ENCODE measurements at places on chromosomes 16 and 17.

DNA sequence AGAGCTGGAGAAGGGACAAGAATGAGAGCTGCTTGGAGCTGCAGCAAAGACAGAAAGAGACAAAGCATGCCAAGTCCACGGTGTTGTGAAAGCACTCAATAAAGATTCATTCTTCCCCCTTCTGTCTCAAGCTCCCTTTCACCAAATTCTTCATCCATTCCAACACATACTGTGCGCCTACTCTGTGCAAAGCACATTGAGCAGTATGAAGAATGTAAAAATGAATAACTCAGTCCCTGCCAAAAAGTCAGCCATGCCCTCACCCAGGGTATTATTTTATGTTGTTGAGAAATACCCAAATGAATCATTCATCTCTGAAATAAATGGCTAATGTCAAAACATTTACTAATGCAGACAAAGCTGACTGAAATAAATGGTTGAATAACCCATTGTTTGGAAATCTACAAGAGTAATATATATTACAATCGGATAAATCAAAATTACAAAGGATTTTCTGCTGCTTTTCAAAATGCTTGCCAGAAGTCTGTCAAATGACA is 282.9 kb upstream of the IRX5 start:
- no peak for DNase-seq

DNA sequence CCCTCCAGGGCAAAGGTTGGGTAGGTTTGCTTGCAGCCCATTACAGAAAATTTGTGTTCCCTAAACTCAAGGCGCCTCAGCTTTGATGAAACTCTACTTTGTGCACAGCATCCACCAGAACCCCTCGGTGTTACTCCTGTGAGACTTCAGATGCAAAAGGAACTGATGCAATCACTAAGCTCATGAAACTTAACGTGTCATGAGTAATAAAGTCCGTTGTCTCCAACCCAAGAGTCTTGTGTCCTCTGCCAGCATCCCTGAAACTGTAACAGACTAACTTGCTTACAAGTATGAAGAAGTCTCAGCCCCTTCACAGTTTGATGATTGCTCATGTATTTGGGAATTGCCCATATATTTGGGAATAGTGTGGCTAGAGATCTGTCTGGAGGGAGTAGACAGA is 74.8 kb upstream of the MARCHF10 start:
- DNase-seq, result no peak

DNA sequence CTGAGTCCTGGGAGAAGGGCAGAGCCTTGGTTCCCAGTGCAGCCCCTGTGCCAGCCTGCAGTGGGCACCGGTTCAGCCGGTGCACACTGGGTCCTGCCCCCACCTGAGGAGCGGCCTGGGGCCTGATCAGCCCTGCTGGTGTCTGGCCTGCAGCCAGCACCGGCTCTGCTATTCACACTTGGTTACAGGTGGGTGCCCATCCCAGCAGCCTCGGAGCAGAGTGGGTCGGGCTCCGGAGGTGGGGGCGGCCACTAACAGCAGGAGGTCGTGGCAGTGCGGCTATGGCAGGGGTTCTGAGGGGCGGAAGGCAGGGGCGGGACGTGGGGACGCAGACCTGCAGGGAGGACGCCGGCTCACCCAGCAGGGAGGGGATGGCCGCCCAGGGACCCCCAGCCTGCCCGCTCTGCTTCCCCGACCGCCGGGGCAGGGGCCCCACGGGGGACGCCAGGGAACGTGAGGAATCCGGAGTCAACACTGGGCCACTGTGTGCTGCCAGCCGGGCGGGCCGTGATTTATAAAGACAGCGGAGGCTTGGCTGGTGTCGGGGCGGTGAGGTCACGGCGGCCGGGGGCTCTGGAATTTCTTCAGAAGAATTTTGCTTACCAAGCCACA is 20.3 kb downstream of the METRNL start:
- DNase-seq, result no peak

DNA sequence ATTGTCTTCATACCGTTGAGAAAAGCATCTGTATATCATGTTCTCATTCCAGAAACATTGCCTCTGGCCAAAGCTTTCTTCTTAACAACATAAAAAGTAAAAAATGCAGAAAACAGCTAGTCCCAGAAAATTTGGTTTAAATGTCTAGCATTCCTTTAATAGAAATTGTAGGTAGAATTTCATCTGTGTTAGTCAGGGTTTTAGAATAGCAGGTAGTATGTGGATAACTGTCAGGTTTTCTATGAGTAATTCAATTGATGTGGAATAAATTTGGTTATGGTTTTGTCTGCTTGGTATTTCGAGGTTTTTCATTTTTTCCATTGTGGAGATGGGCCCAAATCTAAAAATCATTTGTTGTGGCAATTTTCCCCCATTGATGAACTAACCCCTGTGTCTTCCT is 616.7 kb downstream of the KCNJ2 start:
- no peak for DNase-seq

GRCh38 chr17:64135000-64135399 is 5.1 kb upstream of the ERN1 start:
- no peak for DNase-seq

GRCh38 chr17:34999456-34999855 is 19.1 kb downstream of the LIG3 start:
- DNase-seq, result no peak

DNA sequence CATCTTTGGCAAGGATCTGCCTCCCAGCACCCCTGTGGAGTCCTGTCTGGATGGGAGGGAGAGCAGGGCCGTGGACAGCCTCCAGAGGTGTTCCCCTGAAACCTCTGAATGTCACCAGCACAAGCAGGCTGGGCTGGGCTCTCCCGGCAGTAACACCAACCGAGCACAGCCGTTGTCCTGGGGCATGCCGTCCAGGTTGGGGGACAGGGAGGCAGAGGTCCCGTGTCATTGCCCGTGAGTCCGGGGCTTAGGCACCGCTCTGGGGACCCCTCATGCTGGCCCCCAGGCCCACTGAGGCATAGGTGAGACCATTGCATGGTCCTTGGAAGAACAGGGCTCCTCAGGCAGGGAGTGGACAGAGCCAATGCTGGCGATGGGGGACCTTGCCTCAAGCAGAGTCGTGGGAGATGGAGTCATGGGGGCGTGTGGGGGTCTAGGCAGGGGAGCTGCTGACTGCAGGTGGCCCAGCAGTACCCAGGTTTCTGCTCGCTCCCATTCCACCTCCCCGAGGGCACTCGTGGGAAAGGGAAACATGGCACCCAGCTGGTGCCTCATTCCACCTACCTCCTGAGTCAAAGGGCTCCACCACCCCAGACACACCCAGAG is 17.5 kb downstream of the ENDOV start:
- no peak for DNase-seq

- no peak for DNase-seq
Observed at GRCh38 chr16:23679274-23679985, 741 bp downstream of the PLK1 start.

DNA sequence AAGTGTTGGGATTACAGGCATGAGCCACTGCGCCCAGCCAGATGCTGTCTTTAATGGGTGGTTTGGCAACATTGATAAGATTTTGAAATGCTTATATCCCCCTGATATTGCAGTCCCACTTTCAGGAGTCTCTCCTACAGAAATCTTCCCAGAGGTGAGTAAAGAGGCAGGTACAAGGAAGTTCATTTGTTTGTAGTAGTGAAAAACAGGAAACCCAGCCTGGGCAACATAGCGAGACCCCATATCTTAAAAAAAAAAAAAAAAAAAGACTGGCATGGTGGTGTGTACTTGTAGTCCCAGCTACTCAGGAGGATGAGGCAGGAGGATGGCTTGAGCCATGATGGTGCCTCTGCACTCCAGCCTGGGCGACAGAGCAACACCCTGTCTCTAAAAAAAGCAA is 6.2 kb upstream of the NUPR1 start:
- no peak for DNase-seq

DNA sequence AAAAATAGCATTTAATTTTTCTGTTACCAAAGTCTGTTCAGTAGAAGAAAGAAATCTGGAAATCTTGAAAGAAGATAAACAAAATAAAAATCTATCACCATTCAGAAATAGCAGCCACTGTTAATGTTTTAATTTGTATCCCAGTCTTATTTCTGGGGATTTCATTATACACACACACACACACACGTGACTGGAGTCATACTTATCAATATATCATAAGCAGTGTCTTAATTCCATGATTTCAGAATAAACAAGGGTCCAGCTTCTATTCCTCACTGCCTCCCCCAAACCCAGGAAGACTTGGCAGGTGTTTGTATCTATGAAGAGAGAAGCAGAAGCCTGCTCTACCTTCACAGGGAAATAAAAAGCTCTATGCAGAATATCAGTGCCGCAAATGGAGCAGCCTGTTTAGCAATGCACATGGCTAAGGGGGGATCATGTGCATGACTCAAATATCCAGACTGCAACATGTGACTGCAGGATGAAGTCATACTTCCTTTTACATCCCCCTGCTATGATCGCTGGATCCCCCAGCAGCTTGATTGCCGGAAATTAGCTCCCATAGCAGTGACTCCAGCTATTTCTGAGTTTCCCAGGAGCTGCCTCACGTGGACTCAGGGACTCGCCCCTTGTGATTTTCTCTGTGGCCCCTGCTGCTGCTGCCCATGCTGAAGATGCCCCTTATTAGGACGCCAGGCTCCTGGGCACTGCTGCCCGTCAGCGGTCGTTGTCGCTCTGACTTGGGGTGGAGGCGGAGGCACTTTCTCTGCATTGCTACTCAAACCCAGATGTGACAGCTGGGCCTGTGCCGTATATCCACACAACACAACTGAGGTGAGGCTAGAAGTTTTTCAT is 341.0 kb downstream of the CPPED1 start:
- no peak for DNase-seq

DNA sequence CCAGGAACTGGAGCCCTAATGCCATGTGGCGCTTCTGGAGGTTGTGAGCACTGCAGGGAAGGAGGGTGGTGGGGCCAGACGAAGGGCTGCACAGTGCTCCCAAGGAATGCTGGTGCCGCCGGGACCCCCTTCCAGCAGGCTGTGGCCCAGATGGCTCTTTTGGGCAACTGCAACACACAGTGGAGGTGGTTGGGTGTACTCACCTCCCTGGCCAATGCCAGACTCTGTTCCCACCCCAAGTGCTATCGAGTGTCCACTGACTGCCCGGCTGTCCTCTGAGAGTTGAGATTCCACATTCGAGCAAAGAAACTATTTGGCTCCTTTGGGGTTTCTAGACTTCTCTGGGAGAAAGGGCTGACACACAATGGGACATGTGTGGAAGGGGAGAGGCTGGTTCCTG is 167.9 kb downstream of the RGS9 start:
- DNase-seq, result no peak

DNA sequence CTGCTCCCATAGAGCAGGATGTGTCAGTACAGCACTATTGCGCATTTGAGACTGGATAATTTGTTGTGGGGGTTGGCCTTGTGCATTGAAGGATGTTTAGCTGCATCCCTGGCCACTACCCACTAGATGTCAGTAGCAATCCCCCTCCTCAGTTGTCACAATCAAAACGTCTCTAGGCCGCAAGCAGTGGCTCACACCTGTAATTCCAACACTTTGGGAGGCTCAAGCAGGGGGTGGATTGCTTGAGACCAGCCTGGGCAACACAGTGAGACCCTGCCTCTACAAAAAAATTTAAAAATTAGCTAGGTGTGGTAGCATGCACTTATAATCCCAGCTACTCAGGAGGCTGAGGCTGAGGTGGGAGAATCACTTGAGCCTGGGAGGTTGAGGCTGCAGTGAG is 48.4 kb downstream of the CENPV start:
- no peak for DNase-seq

GRCh38 chr16:89341697-89342694 is 124.5 kb downstream of the ZNF778 start:
- no peak for DNase-seq

GRCh38 chr17:42141382-42141781 is 13.4 kb downstream of the RAB5C start:
- DNase-seq, result no peak

DNA sequence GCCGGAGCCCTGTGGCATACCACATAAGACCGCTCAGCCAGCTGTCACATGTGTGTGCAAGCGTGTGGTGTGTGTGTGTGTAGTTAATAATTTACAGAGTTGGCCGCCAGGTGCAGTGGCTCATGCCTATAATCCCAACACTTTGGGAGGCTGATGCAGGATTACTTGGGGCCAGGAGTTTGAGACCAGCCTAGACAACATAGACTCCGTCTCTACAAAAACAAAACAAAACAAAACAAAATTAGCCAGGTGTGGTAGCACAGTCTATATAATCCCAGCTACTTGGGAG is 20.4 kb downstream of the SOCS1 start:
- DNase-seq, result no peak

DNA sequence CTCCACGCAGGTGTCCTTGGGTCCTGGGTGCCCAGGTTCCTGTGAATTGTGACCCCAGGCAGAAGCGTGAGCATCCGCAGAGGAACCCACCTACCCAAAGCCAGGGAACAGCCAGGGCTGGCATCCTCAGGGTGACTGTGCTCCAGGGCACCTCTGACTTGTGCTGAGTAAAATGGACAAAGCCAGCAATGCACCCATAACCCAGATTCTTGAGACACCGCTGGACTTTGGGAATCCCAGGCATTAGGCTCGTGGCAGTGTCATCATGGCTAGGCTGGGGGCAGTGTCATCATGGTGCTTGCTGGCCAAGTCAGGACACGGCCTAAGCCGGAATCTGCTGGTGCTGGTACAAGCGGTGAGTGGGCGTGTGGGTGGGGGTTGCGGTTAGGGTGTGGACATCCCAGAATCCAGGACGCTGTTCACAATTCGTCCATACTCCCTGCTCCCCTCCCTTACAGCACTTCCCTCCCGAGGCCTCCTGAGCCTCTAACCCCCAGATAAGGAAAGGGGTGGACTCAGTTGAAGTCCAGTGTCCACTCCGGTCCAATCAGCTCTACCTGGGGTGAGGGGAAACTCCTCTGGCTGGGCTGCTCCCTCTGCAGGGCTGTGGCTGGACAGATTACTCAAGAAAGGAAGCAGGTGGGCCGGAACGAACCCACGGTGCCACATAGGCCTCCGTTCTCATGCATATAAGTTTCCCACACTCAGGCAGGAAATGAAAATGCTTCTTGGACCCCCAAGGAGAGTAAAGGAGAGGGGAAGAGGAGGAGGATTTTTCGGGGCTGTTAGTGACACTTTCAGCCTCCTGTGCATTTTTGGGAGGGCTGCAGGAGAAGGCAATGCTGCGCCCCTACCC is 138.9 kb downstream of the SEC14L1 start:
- DNase-seq, result no peak

GRCh38 chr16:27284865-27285675 is 16.5 kb upstream of the NSMCE1 start:
- DNase-seq, result no peak

DNA sequence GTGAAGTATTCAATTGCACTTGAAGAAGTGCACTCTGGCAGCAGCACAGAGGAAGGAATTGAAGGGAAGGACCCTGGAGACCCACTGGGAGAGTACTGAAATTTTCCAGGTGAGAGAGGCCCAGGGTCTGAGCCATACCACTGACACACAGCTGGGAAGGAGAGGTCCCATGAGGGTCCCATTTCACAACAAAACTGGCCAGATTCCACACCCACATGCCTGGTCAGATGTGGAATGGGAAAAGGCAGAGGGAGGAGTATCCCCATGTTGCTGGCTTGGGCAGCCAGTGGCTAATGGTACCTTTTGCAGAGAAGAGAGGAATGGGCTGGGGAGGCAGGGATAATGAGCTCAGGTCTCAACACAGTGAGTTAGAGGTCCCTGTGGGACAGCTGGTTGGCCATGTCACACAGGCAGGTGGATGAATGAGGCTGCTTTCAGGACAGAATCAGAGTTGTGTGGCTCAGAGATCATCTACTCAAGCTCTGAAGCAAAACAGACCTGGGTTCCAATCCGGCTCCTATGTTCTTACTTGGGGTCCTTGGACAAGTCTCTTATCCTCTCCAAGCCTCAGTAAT is 26.2 kb upstream of the NGFR start:
- no peak for DNase-seq

GRCh38 chr17:12290207-12290606 is 269.5 kb downstream of the MAP2K4 start:
- no peak for DNase-seq

Data from T-helper 9 cell (primary cell).